CD4-positive, alpha-beta memory T cell (primary cell): ENCODE measurements at places on chromosomes 7 and 10. TPM values are rescaled to one million over a fixed set of nuclear protein-coding genes. Genes with fewer than 3 reads are reported as not detected.

The CPED1 gene
- not detected for polyA plus RNA-seq

DNA sequence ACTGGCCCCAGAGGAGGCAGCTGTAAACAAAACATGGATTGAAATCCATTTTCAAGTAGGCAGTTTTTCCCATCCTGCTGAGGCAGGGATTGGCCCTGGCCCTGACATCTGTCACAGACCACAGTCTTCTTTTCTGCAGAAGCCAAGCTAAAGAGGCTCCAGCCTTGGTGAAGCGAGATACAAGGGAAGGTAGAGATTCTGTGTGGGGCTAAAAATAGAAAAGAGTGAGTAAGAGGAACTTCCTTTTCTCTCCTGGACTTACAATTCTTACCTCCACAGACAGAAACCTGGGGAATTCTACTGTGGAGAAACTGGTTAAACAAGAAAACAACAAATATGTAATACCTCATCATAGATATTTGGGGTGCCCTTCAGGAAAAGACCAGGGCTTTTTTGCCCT, 624.8 kb upstream of the FZD8 start:
- no peak overlapping the region for H3K27ac ChIP-seq
- no peaks in the 10 kb centered on the region for H3K27me3 ChIP-seq
- no peak for DNase-seq
- H3K4me3 ChIP-seq: no peak overlapping the region
- no peaks in the 10 kb centered on the region for H3K36me3 ChIP-seq

DNA sequence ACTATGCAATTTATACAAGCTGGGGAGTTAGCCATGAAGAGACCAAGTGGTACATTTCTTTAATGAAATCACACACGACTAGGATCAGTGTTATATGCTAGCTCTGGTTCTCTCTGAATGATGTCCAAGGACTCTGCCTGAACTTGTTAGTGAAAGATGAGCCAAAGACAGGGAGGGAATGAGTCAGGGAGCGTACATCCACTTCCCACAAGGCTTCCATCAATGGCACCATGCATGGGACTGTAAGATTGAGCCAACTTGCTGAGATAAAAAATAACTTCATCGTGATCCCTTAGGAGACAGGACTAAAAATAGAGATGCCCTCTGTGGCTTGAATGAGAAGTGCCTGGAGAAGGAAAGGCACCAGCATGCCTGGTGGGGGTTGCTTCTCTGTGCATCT, 629.7 kb downstream of the ACTR3B start:
- DNase-seq: no peak
- H3K27ac ChIP-seq: no peak overlapping the region
- H3K27me3 ChIP-seq: no peaks in the 10 kb centered on the region
- H3K4me1 ChIP-seq: no peaks in the 10 kb centered on the region

The RAPGEF5 gene
- polyA plus RNA-seq: not detected

The H2BK1 gene
- not detected for polyA plus RNA-seq

GRCh38 chr10:61438141-61438988, 14.8 kb downstream of the TMEM26 start:
- H3K36me3 ChIP-seq: no peaks in the 10 kb centered on the region
- no peak for DNase-seq

GRCh38 chr10:126598009-126598408, 72.5 kb downstream of the C10orf90 start:
- no peaks in the 10 kb centered on the region for H3K36me3 ChIP-seq
- no peaks in the 10 kb centered on the region for H3K27me3 ChIP-seq
- no peak overlapping the region for H3K27ac ChIP-seq
- H3K4me1 ChIP-seq: no peaks in the 10 kb centered on the region
- no peak overlapping the region for H3K4me3 ChIP-seq

GRCh38 chr7:132919771-132920170, 162.1 kb downstream of the CHCHD3 start:
- H3K36me3 ChIP-seq: no peaks in the 10 kb centered on the region
- no peaks in the 10 kb centered on the region for H3K27me3 ChIP-seq
- DNase-seq: no peak
- H3K4me1 ChIP-seq: no peaks in the 10 kb centered on the region

The SEMA3D gene
- polyA plus RNA-seq: not detected

GRCh38 chr10:66833861-66834260, 92.0 kb upstream of the LRRTM3 start:
- H3K4me1 ChIP-seq: no peaks in the 10 kb centered on the region
- no peak overlapping the region for H3K4me3 ChIP-seq
- no peak for DNase-seq
- no peaks in the 10 kb centered on the region for H3K27me3 ChIP-seq

DNA sequence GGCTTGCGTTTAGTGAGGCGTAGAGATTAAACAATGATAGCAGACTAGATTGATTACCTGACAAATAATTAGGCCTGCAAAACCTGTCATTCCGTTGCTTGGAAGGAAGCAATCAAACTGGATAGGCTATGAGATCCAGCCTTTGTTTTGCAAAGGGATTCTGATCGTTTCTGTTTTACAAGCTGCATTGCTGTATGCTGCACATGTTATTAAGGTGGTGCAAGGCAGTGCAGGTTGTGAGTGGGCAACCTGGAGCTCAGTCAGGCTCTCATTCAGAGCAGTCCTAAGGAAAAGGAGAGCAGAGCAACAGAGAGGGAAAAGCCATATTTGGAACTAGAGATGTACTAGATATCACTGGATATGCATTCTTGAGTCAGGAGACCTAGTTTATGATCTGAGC, 6.9 kb upstream of the NOBOX start:
- H3K4me1 ChIP-seq: no peaks in the 10 kb centered on the region
- DNase-seq: no peak
- H3K36me3 ChIP-seq: no peaks in the 10 kb centered on the region
- H3K27me3 ChIP-seq: no peaks in the 10 kb centered on the region

- no peaks in the 10 kb centered on the region for H3K36me3 ChIP-seq
- H3K4me3 ChIP-seq: no peak overlapping the region
- no peaks in the 10 kb centered on the region for H3K27me3 ChIP-seq
These were observed 94.2 kb downstream of the NRBF2 start for GRCh38 chr10:63227207-63227895.

DNA sequence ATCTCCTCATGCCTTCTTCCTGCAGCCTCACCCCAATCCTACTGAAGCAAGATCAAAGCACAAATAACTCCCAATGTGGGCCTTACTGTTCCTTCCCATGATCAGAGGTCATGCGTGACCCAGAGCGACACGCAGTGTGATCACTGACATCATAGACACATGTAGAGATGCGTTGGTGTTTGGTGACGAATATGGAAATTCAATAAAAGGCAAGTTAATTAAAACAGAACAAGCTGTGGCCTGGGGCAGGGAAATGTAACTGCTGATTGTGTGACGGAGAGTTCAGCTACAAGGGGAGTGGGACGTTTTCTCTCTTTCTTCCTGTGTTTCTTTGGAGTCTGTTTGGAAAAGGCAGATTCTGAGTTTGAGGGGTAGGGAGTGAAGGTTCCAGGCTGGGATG, 34.8 kb upstream of the CARD11 start:
- no peak overlapping the region for H3K27ac ChIP-seq
- no peaks in the 10 kb centered on the region for H3K36me3 ChIP-seq
- DNase-seq: no peak
- H3K27me3 ChIP-seq: no peaks in the 10 kb centered on the region
- no peak overlapping the region for H3K4me3 ChIP-seq

The ELN gene
- not detected for polyA plus RNA-seq

DNA sequence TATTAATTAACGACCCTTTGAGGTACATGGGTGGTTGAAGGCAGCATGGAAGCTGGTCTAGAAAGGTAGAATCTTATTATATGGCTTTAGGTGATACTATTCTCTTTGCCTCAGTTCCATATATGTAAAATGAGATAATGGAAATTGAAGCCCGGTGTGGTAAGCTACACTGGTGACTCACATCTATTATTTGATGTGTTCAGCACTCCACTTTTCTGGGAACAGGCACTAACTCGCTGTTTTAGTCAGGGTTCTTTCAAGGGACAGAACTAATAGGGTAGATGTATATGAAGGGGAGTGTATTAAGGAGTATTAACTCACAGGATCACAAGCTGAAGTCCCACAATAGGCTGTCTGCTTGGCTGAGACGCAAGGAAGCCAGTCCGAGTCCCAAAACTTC, 4.4 kb upstream of the TRUB1 start:
- H3K36me3 ChIP-seq: no peaks in the 10 kb centered on the region
- no peak for DNase-seq
- peaks cover 1% of the 10 kb centered on the region for H3K4me1 ChIP-seq
- H3K27ac ChIP-seq: no peak overlapping the region

The ASZ1 gene
- not detected for polyA plus RNA-seq

DNA sequence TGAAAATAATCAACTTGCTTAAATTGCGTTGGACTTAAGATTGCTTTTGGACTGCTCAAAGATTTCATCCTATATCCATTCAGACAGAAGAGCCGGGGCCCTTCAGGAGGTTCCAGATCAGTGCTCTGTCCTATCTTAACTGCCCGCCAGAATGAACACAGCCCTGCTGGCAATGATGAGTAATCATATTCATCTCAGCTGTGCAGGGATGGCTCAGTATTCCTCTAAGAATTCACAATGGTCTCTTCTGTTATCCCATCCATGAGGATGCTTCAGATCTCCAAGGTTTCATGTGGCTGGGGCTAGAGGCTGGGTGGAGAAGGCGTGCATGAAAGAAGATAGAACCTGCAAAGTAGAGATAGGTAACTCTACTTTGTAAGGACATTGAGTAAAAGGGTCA, 80.0 kb upstream of the NPVF start:
- no peaks in the 10 kb centered on the region for H3K36me3 ChIP-seq
- H3K4me3 ChIP-seq: no peak overlapping the region
- H3K27me3 ChIP-seq: no peaks in the 10 kb centered on the region
- no peak overlapping the region for H3K27ac ChIP-seq
- DNase-seq: no peak
